ENCODE measurements at places on chromosomes 7 and 10.

GRCh38 chr10:34462993-34463392 lies 352.1 kb downstream of the PARD3 start:
- DNase-seq, result no peak

GRCh38 chr10:75532253-75532924 lies 101.0 kb downstream of the LRMDA start:
- no peak for DNase-seq

DNA sequence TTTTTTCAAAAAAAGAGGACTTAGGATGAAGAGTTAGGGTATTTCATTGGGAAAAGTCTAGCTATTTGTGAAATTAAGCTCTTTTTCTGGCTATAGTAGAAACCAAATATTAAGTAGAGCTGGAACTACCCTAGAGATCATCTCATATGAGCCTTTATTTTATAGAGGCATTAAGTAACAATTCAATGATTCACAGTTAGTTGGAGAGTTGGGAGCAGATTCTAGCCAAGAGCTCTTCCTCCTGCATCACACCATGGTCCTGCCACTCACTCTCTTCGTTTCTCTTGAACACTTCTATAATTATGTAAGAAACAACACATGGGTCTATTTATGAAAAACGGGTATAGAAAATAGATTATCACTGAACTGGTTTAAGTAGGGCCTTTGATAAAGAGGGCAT lies 76.1 kb upstream of the ANK3 start:
- DNase-seq, result no peak

DNA sequence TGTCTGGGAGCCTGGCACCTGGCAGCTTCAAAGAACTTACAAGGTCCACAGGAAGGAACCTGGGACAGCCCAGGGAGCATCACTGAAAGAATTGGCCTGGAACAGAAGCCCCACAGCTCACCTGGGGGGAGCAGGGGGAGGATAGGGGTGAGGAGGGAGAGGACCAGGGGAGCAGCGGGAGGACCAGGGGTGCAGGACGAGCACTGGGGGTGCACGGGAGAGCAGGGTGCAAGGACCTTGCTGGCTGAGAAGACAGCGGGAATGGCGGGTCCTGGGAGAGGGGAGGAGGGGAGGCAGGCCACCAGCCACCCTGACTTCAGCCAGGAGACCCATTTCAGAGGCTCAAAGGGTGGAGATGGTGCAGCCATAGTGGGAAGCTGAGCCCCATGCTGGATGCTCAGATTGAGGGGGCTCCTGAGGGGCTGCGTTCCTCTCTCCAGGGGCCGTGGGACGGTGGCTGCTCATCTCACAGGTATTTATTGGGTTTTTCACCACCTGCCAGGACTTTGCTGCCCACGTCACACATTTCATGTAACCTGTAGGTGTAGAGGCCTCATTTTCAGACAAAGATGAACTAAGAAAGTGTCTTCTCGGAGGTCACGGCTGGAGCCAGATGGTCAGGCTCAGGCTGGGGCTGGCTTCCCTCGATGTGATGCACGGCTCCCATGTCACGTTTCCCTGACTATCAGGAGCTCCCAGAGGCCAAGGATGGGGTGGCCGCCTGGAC lies 110.1 kb downstream of the WDR37 start:
- no peak for DNase-seq

DNA sequence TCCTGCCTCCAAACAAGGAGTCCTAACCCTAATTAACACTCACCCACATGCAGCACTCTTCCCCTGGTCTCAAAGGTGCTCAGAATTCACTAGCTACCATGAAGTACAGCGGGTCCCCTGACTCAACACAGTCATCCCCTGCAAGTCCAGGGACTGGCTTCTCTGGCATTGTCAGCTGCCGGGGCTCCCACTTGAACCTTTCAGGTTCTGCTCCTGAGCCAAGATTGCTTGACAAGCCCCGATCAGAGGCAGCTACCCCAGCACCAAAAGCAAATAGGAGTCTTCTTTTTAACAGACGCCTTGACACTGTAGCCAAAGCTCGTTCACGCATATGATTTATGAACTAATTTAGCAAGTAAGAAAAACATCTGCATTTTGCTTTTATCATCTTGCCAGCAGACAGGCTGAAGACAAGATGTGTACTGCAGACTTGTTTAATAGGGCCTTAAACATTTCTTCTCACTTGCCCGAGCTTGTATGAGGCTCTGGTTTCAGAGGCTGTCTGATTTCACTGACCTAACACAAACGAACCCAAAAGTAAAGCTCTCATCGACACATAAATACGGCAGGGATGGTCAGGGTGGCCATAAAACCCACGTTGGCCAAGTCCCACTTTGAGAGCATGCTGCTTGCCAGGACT lies 67.6 kb upstream of the ADAM12 start:
- no peak for DNase-seq

- DNase-seq, result no peak
Observed at GRCh38 chr7:29063236-29063635, 83.1 kb downstream of the CPVL start.

DNA sequence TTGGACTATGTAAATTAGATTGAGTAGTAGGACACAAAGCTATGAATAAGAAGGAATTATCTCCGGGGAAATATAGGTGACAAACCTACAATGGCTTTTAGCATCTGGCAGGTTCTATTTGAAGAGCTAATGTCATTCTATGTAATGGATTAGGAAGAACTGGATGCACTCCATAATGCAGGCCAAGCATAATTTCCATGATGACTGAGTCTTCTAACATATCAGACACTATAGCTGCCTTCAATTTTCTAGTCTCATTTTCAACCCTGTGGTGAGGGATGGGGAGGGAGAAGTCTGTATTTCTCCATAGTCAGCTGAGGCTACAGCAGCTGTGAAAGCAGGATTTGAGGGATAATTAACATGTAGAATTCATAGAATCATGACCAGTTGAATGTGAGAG lies 390.4 kb upstream of the LRRTM3 start:
- no peak for DNase-seq

GRCh38 chr10:53836638-53837037 lies 964.4 kb downstream of the PCDH15 start:
- DNase-seq, result no peak

Measured in putamen (tissue), 1 donor.